ENCODE measurements at places on chromosomes 5 and 9.
A peak's percentile ranks its signal among the peaks of the same experiment; 100 is the strongest.

DNA sequence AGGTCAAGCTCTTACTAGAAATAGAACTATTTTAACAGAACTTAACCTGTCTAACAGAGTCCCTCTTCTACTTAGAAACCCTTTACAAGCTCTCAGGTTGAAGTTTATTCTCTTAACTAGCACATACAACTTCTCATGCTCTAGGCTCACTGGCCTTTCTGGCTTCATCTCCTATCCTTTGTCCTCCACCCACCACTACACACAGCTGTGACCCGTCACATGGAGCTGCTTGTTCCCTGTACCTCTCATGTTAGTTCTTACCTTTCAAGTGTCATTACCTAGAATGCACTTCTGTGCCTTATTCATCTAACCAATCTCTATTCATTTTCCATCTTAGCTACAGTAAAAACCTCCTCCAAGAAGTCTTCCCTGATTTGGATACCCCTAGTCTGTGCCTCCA lies 89.4 kb upstream of the APC start:
- DNase-seq, result no peak

DNA sequence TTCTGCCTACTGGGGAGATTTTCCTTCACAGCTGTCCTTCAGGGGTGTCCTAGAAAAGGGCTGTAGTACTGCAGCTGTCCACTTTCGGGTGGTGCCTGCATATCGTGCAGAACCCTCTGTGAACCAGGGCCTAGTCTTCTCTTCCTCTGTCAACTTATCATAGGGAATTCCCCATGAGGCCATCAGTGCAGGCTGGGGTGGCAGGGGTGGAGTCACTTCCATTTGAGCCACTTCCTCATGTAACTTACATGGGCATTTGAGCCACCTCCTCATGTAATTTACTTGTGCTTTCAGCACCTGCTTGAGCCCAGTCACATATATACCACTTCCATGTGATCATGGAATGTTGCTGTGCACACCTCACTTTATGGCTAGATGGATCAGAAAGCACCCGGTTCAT lies 742.0 kb upstream of the RGMB start:
- no peak for DNase-seq

DNA sequence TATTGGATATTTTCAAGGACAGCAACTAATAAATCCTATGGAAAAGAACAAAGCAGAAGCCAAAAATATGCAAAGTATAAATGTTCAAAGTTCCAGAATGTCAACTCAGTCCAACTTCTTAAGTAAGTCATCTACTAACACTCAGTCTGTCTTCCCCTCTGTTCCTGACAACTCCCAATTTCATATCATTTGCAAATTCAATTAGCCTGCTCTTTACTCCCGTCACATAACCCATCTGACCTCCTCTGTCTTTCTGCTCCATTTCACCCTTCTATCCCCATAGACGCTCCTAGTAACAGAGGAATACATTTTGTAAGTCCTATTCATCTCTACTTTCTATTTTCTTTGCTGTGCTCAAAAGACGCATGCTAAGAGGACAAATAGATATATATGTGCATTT lies 659.8 kb upstream of the MEF2C start:
- DNase-seq, result no peak

DNA sequence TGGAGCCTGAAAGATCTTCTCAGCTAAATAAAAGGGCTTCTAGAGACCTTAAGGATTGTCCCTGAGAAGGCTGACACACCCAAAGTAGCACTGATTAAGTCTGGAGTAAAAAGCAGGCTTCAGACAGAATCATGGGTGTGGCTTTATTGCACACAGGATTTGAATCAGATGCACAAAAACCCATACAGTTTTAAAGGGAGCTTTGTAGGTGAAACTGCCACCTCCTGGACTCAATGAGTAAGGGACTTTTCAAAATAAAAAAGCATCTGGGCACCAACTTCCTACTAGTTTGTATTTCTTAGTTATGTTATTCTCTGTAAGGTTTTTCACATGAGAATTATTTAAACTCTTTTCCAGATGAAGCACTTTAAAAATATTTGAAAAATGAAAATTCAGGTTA lies 129.4 kb downstream of the EDIL3 start:
- DNase-seq, result no peak

DNA sequence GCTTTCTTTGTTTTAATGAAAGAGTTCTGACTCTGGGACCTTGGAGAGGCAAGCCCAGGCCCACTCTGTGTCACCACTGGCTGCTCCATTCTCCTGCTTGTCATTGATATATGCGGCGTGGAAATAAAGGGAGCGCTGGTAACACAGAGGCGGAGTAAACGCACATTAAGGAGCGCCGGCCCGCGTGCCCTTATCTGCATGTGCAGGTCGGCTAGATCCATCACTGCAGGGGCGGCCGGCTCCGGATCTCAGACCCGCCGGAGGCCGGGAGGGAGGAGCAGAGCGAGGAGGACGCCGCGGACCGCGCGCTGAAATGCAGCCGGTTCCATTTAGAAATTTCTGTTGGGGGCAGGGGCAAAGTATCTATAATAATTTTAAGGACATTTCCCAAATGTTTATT lies 70.8 kb downstream of the MRPL36 start:
- no peak for DNase-seq

GRCh38 chr5:173591056-173591514 lies 25.4 kb downstream of the BOD1 start:
- no peak for DNase-seq

GRCh38 chr9:17816431-17817027 lies 237.7 kb downstream of the SH3GL2 start:
- no peak for DNase-seq

DNA sequence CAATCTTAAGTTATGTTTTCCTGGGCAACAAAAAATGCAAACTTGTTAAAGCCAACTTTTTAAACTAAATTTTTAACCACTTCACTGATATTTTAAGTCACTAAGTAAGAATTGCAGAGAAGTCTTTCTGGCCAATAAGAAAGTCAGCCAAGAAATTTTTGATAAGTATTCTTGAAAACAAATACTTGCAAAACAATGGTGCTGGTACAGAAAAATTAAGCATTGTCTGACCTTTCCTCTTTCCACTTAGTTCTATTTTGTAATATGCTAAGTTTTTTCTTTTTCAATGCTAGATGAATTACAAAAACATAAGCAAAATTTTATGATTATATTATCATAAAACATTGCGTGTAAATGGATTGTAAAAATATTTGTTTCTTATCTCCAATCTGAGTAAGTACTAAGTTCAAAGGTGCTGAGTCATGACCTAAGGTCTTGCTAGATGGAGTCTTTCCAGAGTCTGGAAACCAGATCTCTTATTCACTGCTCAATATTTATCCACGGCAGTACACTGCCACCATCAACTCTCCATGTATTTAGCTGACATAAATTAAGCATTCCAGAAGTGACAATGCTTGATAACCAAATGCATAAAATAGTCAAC lies 139.7 kb downstream of the MEF2C start:
- DNase-seq, result no peak

- no peak for DNase-seq
These were observed 17.7 kb downstream of the C9orf40 start for GRCh38 chr9:74935008-74935407.

DNA sequence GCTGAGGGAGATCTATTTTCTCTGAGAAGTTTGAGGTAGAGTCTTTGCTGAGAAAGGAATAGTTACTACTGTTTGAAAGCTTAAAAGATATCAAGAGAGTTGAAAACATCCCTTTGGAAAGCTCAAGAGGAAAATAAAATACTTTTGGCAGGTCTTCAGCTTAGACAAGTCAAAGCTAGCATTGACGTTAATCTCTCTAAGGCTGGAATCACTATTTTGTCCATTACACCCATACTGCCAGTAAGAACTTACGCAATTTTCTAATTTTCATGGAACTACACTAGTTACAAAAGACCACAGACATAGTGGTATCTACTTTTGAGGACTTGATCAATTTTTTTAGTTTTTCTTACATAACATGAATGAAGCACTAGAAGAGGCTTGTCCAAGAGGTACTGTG lies 494.9 kb downstream of the PSAT1 start:
- DNase-seq, result no peak

DNA sequence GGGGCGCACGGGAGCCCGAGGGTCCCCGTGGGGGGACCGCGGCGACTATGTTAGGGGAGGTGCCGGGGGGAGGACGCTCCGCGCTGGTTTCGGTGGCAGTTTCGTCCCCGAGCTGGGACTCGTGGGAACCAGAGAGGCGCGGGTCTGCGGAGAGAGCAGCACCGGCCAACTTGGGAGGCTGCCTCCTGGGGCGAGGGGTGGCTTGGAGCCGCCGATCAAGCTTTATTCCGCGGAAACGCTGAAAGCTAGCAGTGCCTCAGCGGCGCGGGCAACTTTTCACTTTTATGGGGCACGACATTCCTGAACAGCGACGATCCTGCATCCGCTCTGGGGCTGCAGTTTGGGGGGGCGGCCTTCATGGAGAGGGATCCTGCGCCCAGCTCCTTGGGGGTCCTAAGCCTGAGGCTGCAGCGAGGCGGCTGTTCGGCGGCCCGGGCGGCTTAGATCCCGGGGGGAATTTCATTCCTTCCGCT lies 369 bp downstream of the OCLN start:
- no peak for DNase-seq

DNA sequence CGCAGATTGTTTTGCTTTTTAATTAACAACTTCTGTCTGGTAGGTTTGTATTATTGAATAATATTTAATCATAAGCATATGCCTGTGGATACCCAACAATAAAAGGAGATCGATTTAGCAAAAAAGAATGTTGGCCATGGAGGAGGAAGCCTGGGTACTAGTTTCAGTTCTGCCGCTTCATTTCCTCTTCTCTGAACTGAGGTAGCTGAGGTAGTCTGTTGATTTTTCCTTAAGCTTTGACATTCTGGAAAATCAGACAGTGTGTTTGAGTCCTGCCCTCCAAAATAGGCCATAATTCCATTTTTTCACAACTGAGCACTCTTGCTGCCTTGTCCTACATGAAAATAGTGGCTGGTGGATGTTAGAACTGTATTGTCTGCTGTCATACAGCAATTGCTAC lies 6.0 kb upstream of the GPR21 start:
- no peak for DNase-seq

- DNase-seq, result no peak
These were observed 86.7 kb downstream of the PSD2 start for GRCh38 chr5:139882316-139882715.

DNA sequence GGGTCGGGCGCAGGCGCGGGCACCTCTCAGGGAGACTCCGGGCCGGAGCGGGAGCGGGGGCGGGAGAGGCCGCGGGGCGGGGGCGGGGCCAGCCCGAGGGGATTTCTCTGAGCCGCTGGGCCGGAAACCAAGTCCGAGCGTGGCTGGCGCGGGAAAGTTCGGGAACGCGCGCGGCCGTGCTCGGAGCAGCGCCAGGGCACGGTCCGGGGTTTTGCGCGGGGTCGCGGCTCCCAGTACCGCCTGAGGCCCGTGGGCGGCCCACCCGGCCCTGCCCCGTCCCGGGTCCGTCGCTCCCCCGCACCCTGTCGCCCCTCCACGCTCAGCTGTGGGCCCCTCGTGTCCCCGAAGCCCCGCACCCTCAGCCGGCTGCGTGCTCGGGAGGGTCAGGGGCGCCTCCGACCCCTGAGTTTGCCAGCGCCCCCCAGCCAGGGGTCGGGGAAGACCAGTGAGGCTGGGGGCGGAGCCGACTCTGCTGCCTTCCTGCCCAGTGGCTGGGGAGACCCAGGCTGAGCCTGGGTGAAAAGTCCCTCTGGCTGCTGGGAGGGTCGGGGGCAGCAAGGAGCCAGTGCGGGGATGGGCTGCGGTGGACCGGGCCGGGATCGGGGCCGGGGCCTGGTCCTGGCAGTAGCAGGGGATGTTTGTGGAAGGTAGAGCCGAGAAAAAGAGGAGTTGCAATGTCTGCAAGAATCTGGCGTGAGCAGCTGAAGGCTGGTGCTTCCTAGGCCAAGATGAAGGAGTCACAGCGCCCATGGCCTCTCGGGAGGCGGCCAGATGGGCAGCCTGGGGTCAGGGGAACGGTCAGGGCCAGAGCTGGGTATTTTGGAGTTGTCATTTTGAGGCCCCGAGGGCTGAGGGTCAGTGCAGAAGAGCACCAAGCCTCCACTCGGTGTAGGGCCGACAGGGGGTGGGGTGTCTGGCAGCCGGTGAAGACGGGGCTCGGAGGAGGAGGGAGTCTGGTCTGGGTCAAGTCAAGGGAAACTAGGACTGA lies 588 bp downstream of the TRAF2 start:
- peak; percentile 56 for DNase-seq

GRCh38 chr5:112686675-112687074 lies 51.0 kb upstream of the APC start:
- DNase-seq, result no peak

- no peak for DNase-seq
These were observed 51.1 kb upstream of the SNX2 start for GRCh38 chr5:122723606-122724352.

GRCh38 chr5:154653418-154653763 lies 101.8 kb upstream of the LARP1 start:
- no peak for DNase-seq

- no peak for DNase-seq
These were observed 109.4 kb downstream of the ANKRD55 start for GRCh38 chr5:56123531-56124243.

- DNase-seq, result no peak
These were observed 117.6 kb downstream of the PIP5K1B start for GRCh38 chr9:68822596-68823165.

GRCh38 chr5:72166070-72166979 lies 59.0 kb downstream of the MAP1B start:
- no peak for DNase-seq

DNA sequence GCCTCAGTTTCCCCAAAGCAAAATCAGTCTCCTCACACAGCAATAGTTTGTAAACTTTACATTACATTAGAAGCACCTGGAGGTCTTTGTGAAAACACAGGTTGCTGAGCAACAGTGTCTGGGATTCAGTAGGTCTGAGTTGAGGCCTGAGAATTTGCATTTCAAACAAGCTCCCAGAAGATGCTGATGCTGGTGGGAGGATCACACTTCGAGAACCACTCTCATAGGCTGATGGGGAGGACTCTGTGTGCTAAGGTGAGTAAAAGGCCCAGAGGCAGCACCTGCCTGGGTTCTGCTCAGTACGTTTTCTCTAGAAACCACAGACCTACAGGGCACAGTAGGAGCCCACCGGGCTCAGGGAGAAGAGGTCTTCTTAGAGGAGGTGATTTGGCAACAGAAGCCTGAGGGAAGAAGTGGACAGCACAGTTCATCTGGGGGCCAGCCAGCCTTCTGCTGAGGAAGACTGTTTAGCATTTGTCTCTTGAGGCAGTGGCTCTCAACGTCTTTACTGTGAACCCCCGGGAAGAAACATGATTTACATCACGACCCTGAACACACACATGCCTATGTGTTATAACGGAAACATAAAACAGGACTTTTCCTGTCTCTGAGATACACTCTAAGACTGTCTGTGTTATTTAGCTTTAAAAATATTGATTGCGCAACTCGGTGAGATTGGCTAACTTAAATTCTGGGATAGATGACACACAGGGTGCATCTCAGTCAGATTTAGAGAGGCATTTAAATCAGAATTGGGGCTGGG lies 24.8 kb upstream of the DENND1A start:
- no peak for DNase-seq

DNA sequence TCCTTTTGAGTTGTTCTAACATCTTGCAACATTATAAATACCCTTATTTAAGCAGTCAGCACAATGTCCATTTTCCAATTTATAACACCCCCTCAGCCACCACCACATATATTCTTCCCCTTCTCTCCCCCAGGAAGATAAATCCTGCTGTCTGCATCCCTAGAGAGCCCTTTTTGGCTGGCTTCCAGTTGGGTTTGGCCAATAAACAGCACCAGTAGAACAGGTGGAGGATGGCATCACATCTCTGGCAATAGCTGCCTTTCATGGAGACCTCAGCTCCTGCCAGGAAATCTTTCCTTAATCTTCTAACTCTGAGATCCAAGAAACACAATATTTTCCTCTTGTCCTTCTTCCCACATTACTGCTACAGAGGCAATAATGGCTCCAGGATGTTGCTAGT lies 53.7 kb downstream of the TRIM36 start:
- DNase-seq, result no peak

GRCh38 chr5:37208883-37209797 lies 40.0 kb downstream of the CPLANE1 start:
- DNase-seq, result peak; percentile 20

GRCh38 chr9:19173598-19174125 lies 46.4 kb upstream of the PLIN2 start:
- no peak for DNase-seq

All from CD4-positive, alpha-beta T cell treated with Interleukin-17A for 4 hours (primary cell).